Activated T-helper 1 cell treated with anti-CD3 and anti-CD28 coated beads, Interleukin-12 subunit alpha, Interleukin-12 subunit beta, Interleukin-2, Interleukin-4 antibody, amounts not matched to agents 30 ng/mL and 10 ng/mL and 1 ng/mL, durations not matched to agents 14 hours and 24 hours and 36 hours (primary cell): ENCODE measurements at places on chromosomes 7 and 10.

- no peaks in the 10 kb centered on the region for H3K36me3 ChIP-seq
- peaks cover 5% of the 10 kb centered on the region for H3K27me3 ChIP-seq
- no peak for DNase-seq
- no peak overlapping the region for H3K4me3 ChIP-seq
- H3K4me1 ChIP-seq: no peaks in the 10 kb centered on the region
Measured at GRCh38 chr10:28020993-28021982, 22.4 kb upstream of the ODAD2 start.

GRCh38 chr7:125184801-125185200, 255.2 kb upstream of the POT1 start:
- H3K36me3 ChIP-seq: no peaks in the 10 kb centered on the region
- H3K4me1 ChIP-seq: no peaks in the 10 kb centered on the region
- H3K27me3 ChIP-seq: no peaks in the 10 kb centered on the region
- H3K27ac ChIP-seq: no peak overlapping the region
- DNase-seq: no peak
- H3K4me3 ChIP-seq: no peak overlapping the region

GRCh38 chr7:55280031-55280454, 85.1 kb upstream of the LANCL2 start:
- no peak overlapping the region for H3K27ac ChIP-seq
- H3K36me3 ChIP-seq: no peaks in the 10 kb centered on the region
- no peak overlapping the region for H3K4me3 ChIP-seq
- DNase-seq: peak; percentile 29
- peaks cover 5% of the 10 kb centered on the region for H3K27me3 ChIP-seq
- H3K4me1 ChIP-seq: peaks cover 5% of the 10 kb centered on the region

DNA sequence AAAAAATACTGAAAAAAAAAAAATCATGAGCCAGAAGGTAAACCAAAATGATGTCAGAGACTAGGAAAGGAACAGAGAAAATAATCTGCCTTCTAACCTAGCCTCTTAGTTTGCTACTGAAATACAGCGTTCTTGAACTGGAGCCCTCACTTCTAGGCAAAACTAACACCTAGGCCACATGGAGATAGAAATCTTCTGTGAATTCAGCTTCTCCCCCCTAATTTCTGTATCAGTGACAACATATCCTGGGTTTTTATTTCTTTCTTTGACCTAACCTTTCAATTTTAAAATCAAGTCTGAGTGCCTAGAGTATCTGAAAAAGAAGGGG, 100.1 kb upstream of the GLCCI1 start:
- H3K27me3 ChIP-seq: no peaks in the 10 kb centered on the region
- H3K36me3 ChIP-seq: no peaks in the 10 kb centered on the region
- H3K4me3 ChIP-seq: no peak overlapping the region

- H3K4me1 ChIP-seq: peaks cover 49% of the 10 kb centered on the region
- no peak for DNase-seq
- H3K4me3 ChIP-seq: no peak overlapping the region
- no peak overlapping the region for H3K27ac ChIP-seq
- no peaks in the 10 kb centered on the region for H3K27me3 ChIP-seq
- H3K36me3 ChIP-seq: peaks cover 33% of the 10 kb centered on the region
Measured at GRCh38 chr7:92697414-92697813, 107.2 kb upstream of the FAM133B start.

- no peak overlapping the region for H3K27ac ChIP-seq
- no peaks in the 10 kb centered on the region for H3K4me1 ChIP-seq
- peaks cover 2% of the 10 kb centered on the region for H3K36me3 ChIP-seq
- H3K27me3 ChIP-seq: no peaks in the 10 kb centered on the region
- H3K4me3 ChIP-seq: no peak overlapping the region
- no peak for DNase-seq
Measured at GRCh38 chr10:38003588-38003987, 6.9 kb upstream of the ZNF33A start.

DNA sequence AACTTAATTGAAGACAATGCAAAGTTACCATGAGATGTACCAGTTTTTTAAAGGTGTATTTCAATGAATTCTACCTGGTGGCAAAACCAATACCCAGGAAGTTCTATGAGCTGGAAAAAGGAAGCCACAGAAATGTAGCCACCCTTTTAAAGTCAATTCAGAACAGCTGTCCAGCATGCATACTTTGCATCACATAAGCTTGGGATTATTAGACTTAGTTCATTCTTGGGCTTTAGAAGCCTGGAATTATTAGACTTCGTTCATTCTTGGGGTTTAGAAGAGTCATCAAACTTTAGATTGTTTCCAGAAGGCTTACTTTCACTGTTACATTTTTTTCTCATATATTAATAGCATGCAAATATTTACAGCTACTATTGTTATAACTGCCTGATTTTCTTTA, 20.9 kb downstream of the SLC25A13 start:
- no peak for DNase-seq
- H3K27me3 ChIP-seq: no peaks in the 10 kb centered on the region
- H3K27ac ChIP-seq: no peak overlapping the region
- peaks cover 7% of the 10 kb centered on the region for H3K36me3 ChIP-seq
- peaks cover 32% of the 10 kb centered on the region for H3K4me1 ChIP-seq
- no peak overlapping the region for H3K4me3 ChIP-seq

DNA sequence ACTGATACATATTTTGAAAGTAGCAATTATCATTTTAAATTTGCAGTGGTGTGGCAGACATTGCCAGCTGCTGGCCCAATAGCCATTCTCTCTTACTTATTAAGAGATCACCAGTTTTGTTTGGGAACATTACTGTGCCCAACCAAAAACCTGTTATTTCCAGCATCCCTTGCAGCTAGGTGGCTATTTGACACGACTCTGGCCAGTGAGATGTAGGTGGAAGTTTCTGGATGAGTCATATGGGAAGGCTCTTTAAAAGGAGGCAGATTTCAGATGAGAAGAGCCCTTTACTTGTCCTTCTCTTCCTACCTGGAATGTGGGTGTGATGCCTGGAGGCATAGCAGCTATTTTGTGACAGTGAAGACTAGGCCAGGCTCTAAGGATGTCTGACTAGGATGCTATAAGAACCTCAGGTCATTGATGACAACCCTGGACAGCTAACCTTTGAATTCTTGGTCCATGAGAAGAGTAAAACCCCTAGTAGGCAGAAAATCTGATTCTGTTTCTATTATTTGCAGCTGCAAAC, 77.9 kb downstream of the CARD11 start:
- DNase-seq: no peak
- H3K36me3 ChIP-seq: peaks cover 49% of the 10 kb centered on the region
- H3K4me1 ChIP-seq: peaks cover 36% of the 10 kb centered on the region

DNA sequence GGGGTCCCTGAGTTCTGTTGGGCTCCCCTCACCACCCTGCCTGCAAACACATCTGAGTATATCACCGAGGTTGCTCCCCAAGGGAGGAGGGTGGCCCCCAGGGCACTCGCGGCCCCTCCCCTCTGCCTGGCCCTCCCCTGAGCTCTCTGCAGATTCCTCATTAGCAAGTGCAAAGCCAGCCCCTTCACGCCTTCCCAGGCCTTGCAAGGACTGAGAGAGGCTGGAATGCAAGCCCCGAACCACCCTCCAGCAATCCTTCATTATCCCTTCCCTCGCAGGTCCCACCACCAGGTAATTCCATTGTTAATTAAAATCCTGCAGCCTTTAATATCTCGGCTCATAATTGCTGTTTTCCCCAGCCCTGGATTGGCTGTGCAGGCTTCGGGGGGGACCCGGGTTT, 35.3 kb upstream of the MYL10 start:
- no peak overlapping the region for H3K4me3 ChIP-seq
- no peak for DNase-seq
- peaks cover 2% of the 10 kb centered on the region for H3K27me3 ChIP-seq
- H3K4me1 ChIP-seq: no peaks in the 10 kb centered on the region
- no peaks in the 10 kb centered on the region for H3K36me3 ChIP-seq

DNA sequence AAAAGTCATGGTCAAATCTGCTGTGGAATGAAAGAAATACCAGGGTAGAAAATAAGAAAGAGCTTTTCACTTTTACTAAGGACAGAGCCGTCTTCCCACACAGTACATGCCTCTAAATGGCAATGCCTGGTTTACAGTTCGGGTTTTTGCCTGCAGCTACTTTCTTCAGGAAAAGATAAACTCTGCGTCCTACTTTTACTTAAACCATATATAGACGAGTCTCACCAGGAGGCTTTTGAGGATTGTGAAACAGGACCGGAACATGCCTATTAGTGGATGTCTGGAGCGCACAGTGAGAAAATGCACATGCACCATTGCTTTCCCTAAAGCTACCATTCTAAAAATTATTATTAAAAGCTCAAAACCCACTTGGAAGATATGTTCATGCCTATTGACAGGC, 70.5 kb downstream of the KLF6 start:
- H3K36me3 ChIP-seq: peaks cover 3% of the 10 kb centered on the region
- no peak overlapping the region for H3K4me3 ChIP-seq
- no peak overlapping the region for H3K27ac ChIP-seq

GRCh38 chr10:132765435-132765834, 20.5 kb downstream of the NKX6-2 start:
- H3K4me1 ChIP-seq: peaks cover 11% of the 10 kb centered on the region
- no peak overlapping the region for H3K4me3 ChIP-seq
- peaks cover 17% of the 10 kb centered on the region for H3K36me3 ChIP-seq
- no peak for DNase-seq
- H3K27ac ChIP-seq: no peak overlapping the region

- H3K27me3 ChIP-seq: peaks cover 69% of the 10 kb centered on the region
- no peak for DNase-seq
- H3K27ac ChIP-seq: no peak overlapping the region
Measured at GRCh38 chr7:25863729-25864110, 288.3 kb upstream of the NFE2L3 start.

- H3K36me3 ChIP-seq: no peaks in the 10 kb centered on the region
- no peak for DNase-seq
- no peak overlapping the region for H3K4me3 ChIP-seq
- H3K27ac ChIP-seq: no peak overlapping the region
- no peaks in the 10 kb centered on the region for H3K4me1 ChIP-seq
- H3K27me3 ChIP-seq: peaks cover 14% of the 10 kb centered on the region
Measured at GRCh38 chr10:27407271-27407670, 96.8 kb upstream of the RAB18 start.

- H3K4me1 ChIP-seq: peaks cover 69% of the 10 kb centered on the region
- H3K27me3 ChIP-seq: no peaks in the 10 kb centered on the region
- H3K4me3 ChIP-seq: peak overlapping the region; percentile 16
- DNase-seq: no peak
Measured at GRCh38 chr7:135151533-135151932, 3.7 kb downstream of the TMEM140 start.

DNA sequence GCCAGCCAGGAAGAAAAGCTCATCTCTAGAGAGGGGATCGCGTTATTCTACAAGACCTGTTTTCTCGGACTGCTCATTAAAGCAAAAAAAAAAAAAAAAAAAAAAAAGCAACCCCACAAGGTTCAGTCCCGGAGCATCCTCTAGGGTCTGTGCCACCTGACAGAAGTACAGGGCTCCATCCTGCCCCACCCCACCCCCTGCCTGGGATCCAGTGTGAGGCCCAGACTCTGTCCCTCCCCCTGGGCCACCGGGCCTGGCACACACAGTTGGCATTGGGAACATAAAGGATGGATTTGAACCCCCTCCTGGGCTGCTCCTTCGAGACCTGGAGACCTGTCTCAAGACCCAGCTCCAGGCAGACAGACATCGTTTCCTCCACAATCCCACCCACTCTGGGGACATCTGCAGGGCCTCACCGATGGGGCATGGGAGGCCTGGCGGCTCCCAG, 688 bp downstream of the ORAI2 start:
- peaks cover 17% of the 10 kb centered on the region for H3K36me3 ChIP-seq
- H3K4me3 ChIP-seq: peak overlapping the region; percentile 84
- H3K27me3 ChIP-seq: no peaks in the 10 kb centered on the region
- no peak for DNase-seq
- peaks cover 52% of the 10 kb centered on the region for H3K4me1 ChIP-seq
- H3K27ac ChIP-seq: peak overlapping the region; percentile 82

DNA sequence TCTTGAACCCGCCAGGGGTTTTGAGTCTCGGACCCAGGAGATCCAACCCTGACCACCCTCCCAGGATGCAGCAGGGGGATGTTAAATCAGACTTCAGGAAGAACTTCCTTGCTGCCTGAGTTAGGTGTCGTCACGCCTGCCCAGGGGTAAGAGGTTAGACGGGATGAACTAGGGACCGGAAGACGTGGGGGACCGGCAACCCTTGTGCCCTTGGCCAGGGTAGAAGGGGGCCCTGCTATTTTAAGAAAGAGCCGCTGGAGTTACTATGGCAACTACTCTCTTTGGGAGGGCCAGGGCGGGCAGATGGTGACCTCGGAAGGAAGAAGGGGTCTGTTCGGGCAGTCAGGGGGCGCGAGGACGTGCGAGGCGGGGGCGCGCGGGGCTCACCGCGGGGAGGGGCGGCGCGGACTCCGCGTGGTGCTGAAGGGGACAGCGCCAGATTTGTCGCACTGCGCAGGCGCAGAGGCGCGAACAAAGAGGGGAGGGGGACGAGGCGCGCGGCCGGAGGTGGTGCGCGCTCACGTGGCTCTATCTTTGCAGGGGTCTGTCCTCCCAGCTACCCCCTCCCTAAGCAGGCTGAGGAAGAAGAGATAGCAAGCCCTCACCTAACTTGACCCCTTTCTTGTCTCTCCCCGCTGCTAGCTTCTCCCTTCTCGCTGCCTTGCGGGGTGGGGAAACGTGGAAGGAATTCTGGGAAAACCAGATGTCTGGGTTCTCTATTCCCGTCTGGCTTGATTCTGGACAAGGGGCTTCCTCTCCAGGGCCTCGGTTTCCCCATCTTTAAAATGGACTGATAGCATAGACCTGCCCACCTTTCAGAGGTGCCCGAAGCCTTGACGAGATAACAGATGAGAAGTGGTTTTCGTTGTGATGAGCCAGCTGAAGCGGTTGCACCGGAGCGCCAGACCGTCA, 940 bp upstream of the PSD start:
- DNase-seq: peak; percentile 76
- peaks cover 14% of the 10 kb centered on the region for H3K36me3 ChIP-seq
- peak overlapping the region; percentile 87 for H3K27ac ChIP-seq
- H3K27me3 ChIP-seq: peaks cover 12% of the 10 kb centered on the region

- H3K4me1 ChIP-seq: no peaks in the 10 kb centered on the region
- no peak overlapping the region for H3K27ac ChIP-seq
- H3K27me3 ChIP-seq: peaks cover 8% of the 10 kb centered on the region
- H3K4me3 ChIP-seq: no peak overlapping the region
- DNase-seq: no peak
Measured at GRCh38 chr10:123571978-123572377, 94.2 kb upstream of the GPR26 start.

- H3K4me3 ChIP-seq: no peak overlapping the region
- H3K36me3 ChIP-seq: no peaks in the 10 kb centered on the region
- DNase-seq: no peak
- H3K27ac ChIP-seq: no peak overlapping the region
Measured at GRCh38 chr10:122103592-122103991, 114.6 kb downstream of the TACC2 start.

DNA sequence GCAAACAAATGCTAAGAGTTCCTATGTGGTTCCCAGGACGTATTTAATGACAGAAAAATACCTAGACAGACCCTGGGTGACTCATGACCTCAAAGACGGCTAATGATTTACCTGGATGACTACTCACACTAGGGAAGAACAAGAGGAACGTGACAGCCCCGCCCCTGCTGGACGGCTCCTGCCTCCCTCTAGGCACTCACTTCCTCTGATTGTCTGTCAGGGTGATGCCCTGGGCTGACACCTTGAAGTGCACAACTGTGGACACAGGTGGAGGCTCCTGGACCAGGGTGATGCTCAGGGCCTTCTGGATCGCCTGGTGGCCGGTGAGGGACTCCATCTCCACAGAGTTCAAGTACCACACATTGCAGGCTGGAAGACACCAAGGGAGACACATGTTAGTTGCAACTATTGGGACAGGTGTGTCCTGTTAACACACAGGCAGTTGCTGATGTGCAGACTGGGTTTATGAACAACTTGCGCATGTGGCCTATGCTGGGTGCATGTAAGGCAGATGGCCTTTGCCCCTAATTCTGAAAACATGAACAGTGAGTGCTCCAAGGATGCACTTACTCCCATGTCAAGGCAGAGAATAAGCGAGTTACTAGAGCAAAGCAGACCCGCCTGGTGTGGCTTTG, 298.3 kb downstream of the TNS3 start:
- no peak overlapping the region for H3K27ac ChIP-seq
- no peaks in the 10 kb centered on the region for H3K4me1 ChIP-seq
- no peak for DNase-seq
- no peak overlapping the region for H3K4me3 ChIP-seq
- H3K27me3 ChIP-seq: no peaks in the 10 kb centered on the region
- no peaks in the 10 kb centered on the region for H3K36me3 ChIP-seq
